ENCODE measurements at places on chromosomes 7 and 10.
A peak's percentile ranks its signal among the peaks of the same experiment; 100 is the strongest.

DNA sequence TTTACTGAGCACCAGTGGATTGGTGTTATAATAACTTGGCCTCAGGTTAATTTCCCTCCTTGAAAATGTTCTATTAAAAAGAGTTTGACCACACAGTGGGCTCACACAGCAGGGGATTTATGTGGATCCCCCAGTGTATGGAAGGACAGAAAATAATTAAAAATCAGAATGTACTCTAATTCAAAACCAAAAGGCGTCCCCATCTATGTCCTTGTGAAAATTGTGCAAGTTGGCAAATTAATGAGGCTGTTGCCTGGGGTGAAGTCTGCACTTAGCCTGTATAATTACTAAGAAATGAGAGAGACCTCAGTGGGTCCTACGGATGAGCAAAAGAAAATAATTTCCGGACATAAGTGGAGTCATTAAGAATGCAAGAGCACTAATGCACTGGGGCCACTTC, 31.1 kb downstream of the PIK3CG start:
- no peak for DNase-seq

DNA sequence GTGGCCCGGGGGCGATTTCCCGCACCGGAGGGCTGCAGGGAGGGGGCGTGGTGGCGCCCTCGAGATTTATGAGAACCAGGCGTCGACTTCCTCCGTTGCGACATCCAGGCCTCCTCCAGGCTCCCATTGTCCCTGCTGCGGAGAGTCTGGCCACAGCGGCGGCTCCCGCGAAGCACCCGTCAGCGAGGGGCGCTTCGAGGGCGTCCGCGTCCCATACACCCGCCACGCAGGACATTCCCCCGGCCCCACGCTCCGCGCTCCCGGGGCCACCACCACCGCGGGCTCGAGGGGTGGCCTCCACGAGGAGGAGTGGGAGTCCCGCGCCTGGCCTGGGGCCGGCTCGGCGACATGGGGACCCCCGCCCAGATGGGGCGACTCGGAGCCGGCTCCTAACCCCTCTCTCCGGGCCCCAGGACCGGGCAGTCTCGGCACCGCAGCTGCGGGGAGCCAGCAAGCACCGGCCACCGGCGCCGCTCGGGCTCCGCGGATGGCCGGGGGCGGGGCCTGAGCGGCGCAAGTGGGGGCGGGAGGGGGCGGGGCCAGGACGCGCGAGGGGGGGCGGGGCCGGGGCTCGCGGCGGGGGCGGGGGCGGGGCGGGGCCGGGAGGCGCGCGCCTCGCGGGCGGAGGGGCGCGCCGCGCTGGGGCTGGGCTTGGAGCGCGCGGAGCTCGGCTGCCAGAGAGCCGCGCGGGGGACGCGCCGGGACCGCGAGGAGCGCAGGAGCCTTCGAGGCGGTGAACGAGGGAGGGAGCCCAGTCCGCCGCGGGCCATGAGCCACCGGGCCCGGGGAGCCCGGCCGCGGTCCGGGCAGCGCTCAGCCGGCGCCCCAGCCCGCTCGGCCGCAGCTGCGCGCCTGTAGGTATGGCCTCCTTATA, at the start of gene SH2B2:
Gene SH2B2, plus strand, starts transcription at position 632 of the 874 bp plus-strand sequence. CDS start 13,683 bp downstream, outside the sequence.
- peak; percentile 68 for DNase-seq

DNA sequence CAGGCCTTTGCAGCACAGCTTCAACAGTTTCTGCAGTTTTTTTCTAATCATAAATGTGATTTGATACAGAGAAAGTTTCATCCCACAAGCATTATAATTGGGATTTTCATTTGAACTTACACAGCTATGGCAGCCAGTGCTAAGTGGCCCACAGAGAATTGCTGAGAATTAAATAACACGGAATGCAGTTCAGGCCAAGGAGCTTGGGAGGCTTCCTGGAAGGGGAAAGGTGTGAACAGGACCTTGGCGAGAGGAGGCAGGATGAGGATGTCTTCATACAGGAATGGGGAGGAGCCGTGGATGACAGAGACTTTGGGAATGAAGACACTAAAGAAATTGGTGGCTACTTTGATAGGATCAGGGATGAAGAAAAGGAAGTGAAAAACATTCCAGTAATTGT, 95.3 kb downstream of the ZNF22 start:
- DNase-seq, result no peak

- no peak for DNase-seq
Measured at GRCh38 chr10:103651783-103652476, 158.4 kb downstream of the NEURL1 start.

DNA sequence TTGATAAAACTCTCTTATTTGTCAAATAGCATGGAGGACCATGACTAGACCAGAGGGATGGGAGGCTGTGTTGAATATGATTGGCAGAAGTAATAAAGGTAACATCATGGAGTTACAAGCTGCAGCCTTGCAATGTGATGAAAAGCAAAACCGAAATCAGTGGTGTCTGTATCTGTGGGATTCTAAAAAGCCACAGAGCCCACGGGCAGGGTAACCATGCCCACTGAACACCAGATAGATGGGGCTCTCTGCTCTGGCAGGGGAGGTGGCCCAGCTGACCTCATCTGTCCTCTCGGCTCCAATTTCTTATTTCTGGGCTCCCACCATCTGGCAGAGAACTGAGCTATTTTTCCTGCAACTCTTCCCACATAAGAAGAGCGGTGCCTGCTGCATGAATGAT, 1072.2 kb downstream of the GATA3 start:
- DNase-seq, result no peak

DNA sequence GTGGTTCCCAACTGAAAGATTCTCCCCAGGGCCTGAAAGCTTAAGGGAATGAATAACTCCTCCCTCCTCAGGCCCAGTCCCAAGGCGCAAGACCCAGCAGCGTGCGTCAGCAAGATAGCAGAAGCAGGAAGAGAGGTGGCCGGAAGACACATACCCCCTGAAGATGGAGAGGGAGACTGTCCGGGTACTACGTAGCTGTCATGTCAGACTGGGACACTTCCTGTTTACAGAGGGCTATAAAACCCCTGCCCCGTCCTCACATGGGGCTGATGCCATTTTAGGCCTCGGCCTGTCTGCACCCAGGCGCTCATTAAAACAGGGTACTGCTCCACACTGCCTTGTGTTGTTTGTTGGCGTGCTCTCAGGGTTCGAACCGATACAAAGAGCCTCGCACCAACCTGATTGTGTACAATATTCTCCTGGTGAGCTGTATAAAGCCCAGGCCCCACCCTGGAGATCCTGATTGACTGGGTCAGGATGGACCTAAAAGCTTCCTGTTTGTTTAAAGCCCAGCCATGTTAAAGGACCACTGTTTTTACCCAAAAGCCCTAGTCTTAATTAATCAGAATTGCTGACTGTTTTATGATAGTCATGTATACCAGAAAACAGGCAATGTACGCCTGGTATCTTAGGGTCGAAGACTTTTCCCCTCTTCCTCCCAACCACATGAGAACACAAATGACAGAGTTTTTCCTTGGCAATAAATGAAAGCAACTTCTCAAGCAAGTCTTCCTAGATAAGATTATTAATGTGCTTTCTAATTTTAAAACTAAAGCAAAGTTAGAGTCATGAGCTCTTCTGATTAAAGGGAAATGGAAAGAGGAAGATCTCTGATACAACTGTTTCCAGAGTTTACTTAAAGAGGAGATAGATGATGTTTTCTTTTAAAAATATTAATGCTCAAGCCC, 251.5 kb downstream of the DOCK4 start:
- DNase-seq, result no peak

- DNase-seq, result no peak
Measured at GRCh38 chr10:28479927-28480627, 52.8 kb upstream of the WAC start.

- DNase-seq, result no peak
Measured at GRCh38 chr10:76333326-76333725, 901.9 kb downstream of the LRMDA start.

GRCh38 chr7:32507414-32507813, 12.1 kb downstream of the AVL9 start:
- no peak for DNase-seq

DNA sequence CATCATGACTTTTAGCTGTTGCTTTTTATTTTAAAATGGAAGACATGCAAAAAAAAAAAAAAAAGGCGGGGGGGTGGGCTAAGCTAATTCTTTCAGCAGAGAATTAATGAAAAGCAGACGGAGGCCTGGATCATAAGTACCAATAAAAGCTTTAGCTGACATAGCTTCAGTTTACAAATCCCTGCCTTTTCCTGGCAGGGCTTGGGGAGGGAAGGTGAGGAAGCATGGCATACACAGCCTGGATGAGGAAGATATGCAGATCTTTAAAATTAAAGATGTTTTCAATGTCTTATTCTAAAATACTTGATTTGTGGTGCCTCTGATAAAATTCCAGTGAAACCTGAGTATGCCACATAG, 57.0 kb downstream of the ICA1 start:
- no peak for DNase-seq

GRCh38 chr7:107291434-107291833, 122.6 kb downstream of the HBP1 start:
- no peak for DNase-seq

DNA sequence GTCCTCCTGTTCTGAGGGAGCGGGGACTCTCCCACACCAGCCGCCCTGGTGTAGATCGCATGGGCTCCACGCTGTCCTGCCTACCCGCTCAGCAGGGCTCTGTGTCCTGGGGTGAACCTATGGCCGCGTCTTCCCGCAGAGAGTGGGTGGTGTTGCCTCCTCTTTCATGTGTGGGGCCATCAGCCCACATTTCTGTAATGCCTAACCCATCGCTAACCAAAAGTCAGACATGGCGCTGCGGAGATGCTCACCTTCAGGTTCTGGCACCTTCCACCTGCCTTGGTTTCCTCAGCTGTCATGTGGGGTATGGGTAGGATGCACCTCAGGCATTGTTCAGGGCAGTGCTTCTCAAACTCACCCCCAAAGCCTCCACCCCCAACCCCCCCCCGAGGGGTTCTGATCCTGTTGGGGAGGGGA, 50.5 kb upstream of the CAMK2B start:
- no peak for DNase-seq

DNA sequence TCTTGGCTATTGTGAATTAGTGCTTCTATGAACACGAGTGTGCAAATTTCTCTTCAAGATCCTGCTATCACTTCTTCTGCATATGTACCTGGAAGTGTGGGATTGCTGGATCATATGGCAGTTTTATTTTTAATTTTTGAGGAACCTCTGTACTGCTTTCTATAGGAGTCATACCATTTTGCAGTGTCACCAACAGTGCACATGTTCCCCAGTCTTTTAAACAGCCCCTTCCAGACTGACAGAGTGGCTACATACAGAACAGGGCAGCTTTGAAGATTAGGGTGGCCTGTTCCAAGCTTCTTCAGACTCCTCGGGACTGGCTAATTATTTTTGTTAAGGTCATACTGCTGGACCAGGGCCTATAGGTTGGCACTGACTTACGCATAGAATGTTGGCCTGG, 82.9 kb downstream of the AUTS2 start:
- DNase-seq, result no peak

DNA sequence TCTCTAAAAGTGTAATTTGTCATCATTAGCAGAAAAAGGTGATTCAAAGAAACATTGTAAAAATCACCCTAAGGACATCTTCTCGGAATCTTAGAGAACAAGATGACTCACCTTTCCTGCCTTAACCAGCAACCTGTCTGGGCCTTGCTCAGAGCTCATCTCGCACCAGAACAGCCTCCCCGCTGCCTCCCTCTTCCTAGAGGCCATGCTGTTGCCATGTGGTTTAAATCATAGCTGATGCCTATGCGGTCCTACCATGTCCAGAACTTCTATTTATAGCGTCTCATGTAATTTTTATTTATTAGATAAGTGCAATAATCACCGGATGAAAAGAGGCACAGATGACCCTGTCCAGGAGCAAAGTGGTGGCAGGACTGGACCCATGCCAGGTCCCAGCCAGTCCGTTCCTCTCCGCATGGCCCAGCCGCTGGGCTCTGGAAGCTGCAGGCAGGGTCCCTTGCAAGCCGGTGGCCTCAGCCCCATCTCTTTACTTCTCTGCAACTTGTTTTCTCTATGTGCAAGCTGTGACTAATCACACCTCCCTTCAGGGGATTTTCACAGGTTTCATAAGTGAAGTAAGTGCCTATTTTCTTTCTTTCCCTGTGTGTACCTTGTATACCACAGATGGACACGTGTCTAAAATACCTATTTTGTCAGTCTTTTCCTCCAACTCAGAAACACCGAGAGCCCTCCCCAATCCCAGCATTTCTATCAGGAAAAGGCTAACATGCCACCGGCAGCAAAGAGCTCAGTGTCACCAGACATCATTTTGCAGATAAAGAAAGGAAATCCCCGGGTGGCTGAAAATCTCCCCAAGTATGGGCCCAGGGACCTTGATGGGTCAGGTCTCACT, 27.1 kb downstream of the KLF6 start:
- DNase-seq, result no peak

DNA sequence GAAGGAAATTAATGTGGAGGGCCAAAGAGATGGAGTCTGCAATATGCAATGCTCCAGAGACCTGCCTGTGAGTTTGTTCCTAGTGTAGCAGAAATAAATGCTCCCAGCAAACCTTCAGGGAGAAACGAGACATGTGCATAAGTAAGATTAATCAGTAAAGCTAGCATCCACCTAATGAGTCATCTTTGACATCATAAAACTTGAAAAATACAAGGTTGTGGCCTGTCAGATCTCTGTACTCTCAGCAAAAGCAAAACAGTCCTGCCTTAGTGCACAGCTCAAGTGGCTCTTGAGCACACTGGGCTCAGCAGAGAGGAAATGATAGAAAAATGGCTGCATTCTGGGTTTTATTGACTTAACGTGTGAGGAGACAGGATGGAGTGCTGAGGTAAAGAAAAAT, 32.5 kb upstream of the ERCC6 start:
- DNase-seq, result no peak

DNA sequence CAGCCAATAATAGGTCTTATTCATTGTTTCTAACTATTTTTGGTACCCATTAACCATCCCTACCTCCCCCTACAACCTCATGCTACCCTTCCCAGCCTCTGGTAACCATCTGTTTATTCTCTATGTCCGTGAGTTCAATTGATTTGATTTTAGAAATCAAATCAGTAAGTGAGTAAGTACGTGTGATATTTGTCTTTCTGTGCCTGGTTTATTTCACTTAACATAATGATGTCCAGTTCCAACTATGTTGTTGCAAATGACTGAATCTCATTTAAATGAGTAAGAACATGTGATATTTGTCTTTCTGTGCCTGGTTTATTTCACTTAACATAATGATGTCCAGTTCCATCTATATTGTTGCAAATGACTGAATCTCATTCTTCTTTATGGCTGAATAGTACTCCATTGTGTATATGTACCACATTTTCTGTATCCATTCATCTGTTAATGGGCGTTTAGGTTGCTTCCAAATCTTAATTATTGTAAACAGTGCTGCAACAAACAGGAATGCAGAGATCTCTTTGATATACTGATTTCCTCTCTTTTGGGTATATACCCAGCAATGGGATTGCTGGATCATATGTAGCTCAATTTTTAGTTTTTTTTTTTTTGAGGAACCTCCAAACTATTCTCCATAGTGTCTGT, 49.7 kb upstream of the BICC1 start:
- no peak for DNase-seq

GRCh38 chr10:79434821-79435251, 10.6 kb downstream of the ZCCHC24 start:
- no peak for DNase-seq
